ENCODE measurements at places on chromosomes 6 and 20.

GRCh38 chr6:13066050-13066449, 262.3 kb downstream of the TBC1D7 start:
- DNase-seq: no peak

DNA sequence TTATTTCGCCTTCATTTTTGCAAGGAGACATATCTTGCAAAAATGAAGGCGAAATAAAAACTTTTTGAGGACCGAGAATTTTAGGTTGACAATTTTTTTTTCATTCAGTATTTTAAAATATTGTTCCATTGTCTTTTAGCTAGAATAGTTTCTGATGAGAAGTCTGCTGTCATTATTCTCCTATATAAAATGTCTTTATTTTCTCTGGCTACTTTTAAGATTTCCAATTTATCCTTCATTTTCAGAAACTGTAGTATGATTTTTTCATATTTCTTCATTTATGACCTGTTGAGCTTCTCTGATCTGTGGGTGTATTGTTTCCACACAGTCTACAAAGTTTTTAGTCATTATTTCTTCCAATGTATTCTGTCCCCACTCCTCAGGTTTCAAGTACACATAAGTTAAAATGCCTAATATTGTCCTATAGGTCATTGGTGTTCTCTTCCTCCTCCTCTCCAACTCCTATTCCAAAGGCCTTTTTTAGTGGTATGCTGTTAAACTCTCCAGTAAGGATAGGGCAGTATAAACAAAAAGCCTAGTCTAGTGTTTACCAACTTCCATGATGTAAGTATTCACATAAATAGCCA, 15.7 kb downstream of the AHI1 start:
- DNase-seq: no peak

DNA sequence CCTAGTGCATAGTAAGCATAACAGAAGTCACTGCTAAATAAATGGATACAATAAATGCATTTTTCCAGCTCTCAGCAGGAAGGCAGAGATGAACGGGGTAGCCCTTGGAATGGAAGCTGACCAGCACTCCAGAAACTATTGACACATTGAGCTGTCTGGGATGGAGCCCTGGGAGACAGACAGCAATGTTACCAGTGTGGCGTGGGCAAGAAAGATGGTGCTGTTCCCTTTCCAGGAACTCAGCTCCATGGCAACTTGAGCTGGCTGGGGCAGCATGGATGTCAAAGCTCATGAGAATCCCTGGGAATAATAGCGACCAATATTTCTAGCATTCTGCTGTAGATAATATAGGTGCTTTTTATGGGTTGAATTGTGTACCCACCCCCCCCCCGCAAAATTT, 104.3 kb upstream of the PTPRT start:
- no peak for DNase-seq

GRCh38 chr6:15763364-15763763, 100.5 kb upstream of the DTNBP1 start:
- DNase-seq: no peak

DNA sequence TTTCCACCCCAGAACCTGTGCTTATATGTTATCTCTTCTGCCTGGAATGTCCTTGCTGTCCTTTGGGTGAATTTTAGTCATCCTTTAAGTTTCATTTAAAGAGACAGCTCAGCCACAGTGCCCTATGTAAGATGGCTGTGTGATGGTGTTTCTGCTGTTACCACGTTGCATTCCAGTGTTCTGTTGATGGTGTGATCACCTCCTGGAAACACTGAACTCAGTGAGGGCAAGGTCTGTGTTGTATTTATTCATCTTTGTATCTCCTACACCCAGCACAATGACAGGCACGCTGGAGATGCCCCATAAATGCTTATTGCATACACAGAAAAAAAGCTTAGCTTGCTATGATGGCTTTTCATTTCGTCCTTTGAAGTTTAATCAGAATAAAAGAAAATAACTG, 102.5 kb downstream of the MAP3K7 start:
- no peak for DNase-seq

DNA sequence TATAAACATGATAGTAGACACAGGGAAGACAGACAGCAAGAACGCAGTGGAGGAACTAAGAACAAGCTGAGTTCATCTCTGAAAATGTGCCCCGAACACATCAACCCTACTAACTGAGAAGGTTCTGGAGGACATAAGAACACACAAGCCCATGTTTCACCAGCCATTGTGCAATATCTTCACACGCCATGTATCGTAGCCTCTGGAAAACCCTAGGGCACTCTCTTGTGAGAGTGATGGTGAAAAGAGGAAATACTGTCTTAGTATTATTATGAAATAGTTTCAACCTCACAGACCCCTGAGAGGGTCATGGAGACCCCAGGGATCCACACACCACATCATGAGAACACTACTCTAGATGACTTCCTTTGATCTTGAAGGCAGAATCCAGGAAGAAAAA, 26.1 kb upstream of the FOXF2 start:
- DNase-seq: no peak

GRCh38 chr6:132734694-132735236, 20.9 kb upstream of the VNN1 start:
- DNase-seq: no peak

GRCh38 chr20:50518270-50518721, 8.1 kb downstream of the PTPN1 start:
- no peak for DNase-seq

- no peak for DNase-seq
These were observed 63.3 kb upstream of the EXOC2 start for GRCh38 chr6:756224-756623.

- no peak for DNase-seq
These were observed 84.5 kb upstream of the RIN2 start for GRCh38 chr20:19673575-19673974.

DNA sequence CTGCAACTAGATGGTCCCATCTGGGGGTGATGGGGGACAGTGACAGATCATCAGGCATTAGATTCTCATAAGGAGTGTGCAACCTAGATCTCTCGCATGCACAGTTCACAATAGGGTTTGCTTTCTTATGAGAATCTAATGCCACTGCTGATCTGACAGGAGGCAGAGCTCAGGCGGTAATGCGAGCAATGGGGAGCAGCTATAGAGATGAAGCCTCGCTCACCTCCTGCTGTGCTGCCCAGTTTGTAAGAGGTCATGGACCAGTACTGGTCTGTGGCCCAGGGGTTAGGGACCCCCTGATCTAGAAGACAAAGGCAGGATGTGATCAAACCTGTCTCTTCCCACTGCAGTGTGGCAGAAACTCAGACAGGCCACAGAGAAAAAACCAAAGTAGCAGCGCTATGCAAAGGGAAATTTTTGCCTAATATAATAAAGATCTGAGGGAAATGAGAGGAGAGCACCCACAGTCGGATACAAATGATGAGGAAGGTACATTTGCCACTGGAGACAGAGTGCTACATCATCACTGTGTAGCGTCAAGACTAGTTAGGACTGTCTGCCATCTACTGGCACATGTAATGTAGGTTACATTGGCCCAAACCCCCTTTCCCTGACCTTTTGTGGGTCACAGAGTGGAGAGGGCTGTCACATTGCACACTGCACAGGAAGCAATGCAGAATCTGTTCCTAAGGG, 4.1 kb upstream of the LY86 start:
- DNase-seq: no peak

DNA sequence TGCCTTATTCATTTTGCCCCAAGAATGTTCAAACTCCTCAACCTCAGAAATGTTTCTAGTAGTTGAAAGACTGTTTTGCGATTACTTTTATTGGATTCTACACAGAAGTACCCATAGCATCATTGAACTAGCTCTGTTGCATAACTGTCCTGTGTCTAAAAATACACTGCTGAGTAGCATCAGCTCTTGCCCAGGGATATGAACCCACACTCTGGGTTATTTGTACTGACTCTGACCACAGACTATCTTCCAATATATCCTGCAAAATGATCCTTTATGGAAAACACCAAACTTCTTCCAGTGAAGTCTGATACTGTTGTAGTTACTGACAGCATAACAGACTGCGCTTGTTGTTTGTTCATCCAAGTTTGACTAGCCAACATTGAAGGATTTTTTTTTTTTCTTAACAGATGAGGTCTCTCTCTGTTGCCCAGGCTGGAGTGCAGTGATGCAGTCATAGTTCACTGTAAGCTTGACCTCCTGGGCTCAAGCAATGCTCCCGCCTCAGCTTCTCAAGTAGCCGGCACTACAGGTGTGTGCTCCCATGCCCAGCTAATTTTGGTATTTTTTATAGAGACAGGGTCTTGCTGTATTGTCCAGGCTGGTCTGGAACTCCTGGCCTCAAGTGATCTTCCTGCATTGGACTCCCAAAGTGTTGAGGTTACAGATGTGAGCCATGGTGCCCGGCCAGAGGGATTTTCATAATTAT, 49.9 kb downstream of the TULP4 start:
- DNase-seq: no peak

GRCh38 chr6:26576929-26577719, 19.6 kb upstream of the ABT1 start:
- no peak for DNase-seq

- no peak for DNase-seq
These were observed 131.8 kb downstream of the NFATC2 start for GRCh38 chr20:51410586-51411325.

DNA sequence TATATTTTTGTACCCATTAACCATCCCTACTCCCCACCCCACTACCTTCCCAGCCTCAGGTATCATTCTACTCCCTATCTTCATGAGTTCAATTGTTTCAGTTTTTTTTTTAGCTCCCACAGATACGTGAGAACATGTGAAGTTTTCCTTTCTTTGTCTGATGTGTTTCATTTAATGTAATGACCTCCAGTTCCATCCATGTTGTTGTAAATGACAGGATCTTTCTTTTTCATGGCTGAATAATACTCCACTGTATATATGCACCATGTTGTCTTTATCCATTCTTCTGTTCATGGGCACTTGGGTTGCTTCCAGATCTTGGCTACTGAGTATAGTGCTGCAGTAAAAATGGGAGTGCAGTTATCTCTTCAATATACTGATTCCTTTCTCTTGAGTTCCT, 63.5 kb downstream of the MYO6 start:
- no peak for DNase-seq

- no peak for DNase-seq
These were observed 658.4 kb downstream of the PHF3 start for GRCh38 chr6:64294034-64294433.

- DNase-seq: no peak
These were observed 6.7 kb upstream of the IFT52 start for GRCh38 chr20:43583982-43584432.

GRCh38 chr6:82785206-82785605, 280.4 kb downstream of the UBE3D start:
- no peak for DNase-seq

DNA sequence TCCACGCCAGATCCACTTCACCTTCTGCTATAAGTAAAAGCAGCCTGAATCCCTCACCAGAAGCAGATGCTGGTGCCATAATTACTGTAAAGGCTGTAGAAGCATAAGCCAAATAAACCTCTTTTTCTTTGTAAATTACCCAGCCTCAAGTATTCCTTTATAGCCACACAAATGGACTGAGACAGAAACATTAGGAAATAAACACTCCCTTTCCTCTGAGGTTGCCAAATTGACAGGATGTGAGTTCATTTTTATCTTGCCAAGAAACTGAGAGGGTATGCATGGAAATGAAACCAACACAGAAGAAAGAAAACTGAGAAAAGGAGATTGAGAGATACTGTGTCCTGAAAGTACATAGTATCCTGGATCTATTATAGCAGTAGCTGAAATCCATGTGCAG, 481.2 kb downstream of the HAO1 start:
- DNase-seq: no peak

DNA sequence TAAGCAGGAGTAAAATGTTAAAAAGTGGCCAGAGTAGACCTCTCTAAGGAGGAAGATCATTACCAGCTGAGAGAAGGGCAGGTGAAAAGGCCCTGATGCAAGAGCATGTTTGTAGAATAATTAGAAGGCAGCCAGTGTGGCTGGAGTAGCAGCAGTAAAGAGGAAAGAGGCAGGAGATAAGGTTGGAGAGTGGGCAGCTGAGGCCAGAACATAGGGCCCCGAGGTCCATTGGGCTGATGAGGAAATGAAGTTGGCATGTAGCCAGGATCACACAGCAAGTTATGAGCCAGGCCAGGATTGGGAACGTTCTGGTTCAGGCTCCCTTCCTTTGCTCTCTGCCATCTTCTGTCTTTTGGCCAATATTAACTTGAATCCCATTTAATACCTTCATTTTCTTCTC, 51.6 kb downstream of the RALY start:
- DNase-seq: no peak

DNA sequence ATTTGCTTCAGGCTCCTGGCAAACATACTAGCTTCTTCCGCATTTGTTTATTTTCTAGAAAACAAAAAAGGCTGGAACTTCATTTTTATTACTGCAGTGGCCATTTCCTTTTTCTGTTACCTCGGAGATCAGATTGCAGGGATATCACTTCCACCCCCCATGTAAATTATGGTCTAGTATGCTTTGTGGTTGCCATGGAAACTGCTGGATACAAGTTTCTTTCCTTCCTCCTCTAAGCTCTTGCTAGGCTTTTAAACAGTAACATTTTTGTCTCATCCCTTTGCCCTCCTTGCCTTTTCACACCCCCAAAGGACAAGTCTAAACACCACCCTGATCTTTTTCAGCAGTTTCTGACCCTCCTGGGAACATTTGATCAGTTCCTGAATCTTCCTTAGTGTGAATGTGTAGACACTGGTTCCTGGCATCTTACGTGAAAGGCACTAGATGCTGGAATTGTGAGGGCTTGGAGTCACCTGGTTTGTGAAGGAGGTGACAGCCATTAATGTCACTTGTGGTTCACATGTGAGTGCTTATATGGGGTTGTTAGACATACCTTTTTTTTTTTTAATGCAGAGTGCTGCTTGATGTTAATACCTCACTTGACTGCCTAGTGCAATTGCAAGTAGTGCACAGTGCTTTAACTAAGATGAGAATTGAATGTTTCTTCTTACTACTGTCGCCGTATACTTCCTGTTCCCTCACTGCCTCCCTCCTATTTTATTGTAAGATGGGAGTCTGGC, 181.6 kb downstream of the JARID2 start:
- no peak for DNase-seq

DNA sequence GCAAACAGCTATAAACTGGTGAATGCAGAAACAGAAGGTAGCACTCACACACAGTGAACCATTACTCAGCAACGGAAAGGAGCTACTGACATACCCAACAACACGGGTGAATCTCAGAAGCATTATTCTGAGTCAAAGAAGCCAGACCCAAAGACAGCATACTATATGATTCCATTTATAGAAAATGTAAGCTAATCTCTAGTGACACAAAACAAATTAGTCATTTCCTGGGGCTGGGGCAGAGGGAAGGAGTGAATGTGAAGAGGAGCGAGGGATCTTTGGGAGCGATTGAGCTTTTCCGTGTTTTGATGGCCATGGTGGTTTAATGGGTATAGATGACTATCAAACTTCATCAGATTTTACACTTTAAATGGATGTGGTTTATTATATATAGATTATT, 614.6 kb downstream of the DHX35 start:
- no peak for DNase-seq

GRCh38 chr6:12009876-12010634, 2.1 kb upstream of the HIVEP1 start:
- DNase-seq: no peak

GRCh38 chr20:8964959-8965562, 103.8 kb upstream of the PLCB4 start:
- DNase-seq: no peak

- DNase-seq: no peak
These were observed 135.3 kb downstream of the THBS2 start for GRCh38 chr6:169118346-169118830.

- no peak for DNase-seq
These were observed 1.4 kb upstream of the SNTA1 start for GRCh38 chr20:33444797-33445560.

GRCh38 chr6:31689249-31690110, 8.6 kb upstream of the LY6G5C start:
- no peak for DNase-seq

Measured in 8988T (cell line).